Activated CD4-positive, alpha-beta T cell treated with anti-CD3 and anti-CD28 coated beads, Interleukin-2, amount 10 ng/mL, durations not matched to agents 7 days and 5 days (primary cell): ENCODE measurements at places on chromosomes 11 and 22. TPM values are rescaled to one million over a fixed set of nuclear protein-coding genes. Genes with fewer than 3 reads are reported as not detected.

DNA sequence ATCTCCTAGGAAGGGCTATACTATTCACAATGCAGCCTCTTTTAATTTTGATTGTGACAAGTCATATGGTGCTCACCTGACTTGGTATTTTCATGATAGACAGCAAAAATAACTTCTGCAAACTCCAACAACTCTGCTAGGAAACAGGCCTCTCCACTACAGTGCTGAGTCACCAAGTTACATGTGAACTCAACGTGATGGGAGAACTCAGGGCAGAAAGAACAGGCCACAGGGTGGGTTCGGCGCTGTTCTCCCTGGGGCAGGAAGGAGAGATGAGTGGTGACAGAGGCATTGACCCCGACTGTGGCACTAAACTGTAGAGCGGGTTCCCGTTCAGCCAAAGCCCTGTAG, 76.6 kb upstream of the UCP3 start:
- DNase-seq = no peak

DNA sequence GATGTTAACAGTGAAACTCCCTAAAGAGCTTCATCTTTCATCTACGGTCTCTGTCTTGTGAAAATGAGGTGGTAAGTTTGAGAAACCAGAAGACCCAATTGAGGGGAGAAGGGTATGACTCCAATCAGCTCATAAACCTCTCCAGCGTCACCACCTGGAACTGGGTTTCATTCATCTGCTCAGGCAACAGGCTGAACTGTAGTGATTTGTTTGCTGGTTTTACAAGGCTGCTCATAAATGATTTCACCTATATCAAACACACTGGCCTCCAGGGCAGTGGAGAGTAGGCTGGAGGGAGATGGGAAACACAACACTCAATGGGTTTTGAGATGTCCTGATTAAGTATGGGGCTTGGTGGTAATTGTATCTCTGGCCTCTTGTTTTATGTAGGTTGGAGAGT, 79.0 kb downstream of the EFCAB6 start:
- no peak for DNase-seq

GRCh38 chr11:68340784-68341556, 28.6 kb downstream of the LRP5 start:
- peak; percentile 47 for DNase-seq

DNA sequence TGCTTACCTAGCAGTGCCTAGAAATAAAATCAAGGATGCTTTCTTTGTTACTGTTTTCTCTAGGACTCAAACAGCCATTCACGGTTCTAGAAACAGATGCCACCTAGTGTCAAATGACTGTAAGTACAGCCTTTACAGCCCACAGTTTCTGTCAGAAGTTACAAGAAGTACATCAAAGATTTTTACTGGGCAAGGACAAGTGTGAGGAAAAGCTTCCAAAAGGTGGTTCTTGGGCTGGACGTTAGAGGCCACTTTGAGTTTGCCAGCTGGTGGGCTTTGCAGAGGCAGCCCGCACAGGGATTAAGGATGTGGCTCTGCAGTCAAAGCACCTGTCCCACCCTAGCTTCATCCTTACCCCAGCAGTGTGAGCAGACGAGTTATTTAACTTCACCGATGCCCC, 6.9 kb downstream of the KMT5B start:
- DNase-seq = peak; percentile 46

DNA sequence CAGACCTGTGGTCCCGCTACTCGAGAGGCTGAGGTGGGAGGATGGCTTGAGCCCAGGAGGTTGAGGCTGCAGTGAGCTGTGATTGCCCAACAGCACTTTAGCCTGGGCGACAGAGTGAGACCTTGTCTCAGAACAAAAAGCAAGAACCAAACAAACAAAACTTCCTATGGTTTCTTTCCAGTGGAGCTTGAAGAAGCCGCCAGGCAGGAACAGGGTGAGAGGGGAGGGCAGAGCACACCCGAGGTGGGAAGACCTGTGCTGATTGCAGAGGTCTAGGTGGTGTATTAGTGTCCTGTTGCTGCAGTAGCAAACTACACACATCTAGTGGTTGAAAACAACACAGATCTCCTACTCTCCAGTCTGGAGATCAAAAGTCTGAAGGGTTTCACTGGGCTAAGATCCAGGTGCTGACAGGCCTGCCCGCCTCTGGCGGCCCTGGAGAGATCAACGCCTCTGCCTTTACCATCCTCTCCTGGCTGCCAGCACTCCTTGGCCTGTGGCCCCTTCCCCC, 10.5 kb downstream of the ARHGEF17 start:
- no peak for DNase-seq

- no peak for DNase-seq
Observed at GRCh38 chr11:46105134-46105628, 16.1 kb downstream of the PHF21A start.

DNA sequence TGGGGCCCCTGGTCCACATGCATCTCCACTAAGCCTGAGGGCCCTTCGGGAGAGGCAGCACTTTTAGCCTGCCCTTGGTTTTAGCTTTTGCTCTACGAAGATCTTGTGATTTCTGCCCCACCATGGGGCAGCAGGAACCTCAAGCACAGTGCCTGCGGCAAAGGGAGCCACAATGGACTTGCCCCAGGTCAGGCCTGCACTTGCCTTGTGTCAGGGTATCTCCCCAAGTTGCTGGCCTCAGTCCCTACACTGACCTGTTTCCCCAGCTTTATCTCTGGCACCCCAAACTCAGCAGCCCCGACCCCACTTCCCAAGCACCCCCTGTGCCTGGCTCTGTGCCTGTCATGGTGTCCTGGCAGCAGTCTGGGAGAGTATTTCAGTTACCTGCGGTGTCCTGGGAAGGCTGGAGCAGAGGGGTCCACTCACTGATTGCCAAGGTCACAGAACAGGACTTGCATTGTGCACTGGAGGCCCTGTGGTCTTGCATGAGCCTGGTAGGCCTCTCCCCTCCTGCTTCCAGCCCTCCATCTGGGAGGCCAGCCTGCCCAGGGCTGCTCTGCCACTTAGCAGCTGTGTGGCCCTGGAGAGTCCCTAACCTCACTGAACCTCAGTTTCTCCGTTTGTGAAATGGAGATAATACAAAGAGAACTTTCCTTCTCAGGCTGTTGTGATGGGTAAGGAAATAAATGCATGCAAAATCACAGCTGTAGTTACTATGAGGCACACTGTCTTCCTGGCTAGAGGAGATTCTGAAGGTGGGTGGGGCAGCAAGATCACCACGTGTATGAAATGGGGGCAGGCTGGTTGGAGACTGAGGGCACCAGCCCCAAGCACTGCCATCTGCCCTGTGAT, 3.6 kb upstream of the AIFM3 start:
- DNase-seq = no peak

GRCh38 chr11:86670181-86670580, 2.2 kb downstream of the ME3 start:
- no peak for DNase-seq

DNA sequence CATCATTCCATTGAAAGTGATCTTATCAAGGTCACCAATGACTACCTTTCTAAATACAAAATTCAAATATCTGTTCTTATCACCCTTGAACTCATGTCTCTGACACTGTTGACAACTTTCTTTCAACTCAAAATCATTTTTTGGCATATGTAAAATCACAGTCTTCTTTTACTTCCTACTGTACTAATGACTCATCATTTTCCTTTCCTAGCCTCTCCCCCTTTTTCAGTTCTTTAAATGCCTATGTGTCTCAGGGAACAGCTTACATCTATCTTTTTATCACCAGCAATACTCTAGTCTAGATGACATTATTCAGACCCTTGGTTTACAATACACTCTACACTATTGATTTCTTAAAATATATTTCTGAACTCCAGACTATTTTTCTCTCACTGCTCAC, 2220.7 kb upstream of the RAG2 start:
- DNase-seq = no peak

GRCh38 chr11:111996129-111996528, 29.1 kb upstream of the DLAT start:
- no peak for DNase-seq

GRCh38 chr11:4495487-4495886, 13.0 kb downstream of the OR52K1 start:
- DNase-seq = no peak

DNA sequence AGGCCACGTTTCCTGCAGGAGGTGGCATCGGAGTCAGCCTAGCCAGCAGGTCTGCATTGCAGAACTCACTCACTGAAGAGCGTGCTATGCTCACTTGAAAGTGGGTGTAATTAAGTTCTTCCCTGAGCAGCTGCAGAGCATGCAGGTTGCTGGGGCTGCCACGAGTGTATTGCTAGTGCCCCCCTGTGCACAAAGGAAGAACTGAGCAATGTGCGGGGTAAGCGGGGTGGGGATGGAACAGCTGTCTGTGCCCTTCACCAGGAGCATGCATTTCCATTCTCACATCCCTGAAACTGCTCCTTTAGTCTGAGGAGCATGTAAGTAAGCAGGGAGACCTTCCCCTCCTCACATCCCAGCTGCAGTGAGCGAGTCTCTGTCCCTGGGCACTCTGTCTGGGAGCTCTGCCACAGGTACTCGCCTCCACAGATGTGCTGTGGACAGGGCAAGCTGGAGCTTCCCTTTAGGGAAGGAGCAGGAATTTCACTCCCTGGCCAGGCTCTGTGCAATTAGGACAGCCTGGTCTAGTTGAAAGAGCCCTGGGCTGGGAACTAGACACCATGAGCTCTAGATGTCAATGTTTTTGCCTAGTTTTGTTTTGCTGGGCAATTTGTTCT, 1031.8 kb downstream of the NTM start:
- no peak for DNase-seq

- DNase-seq = peak; percentile 10
Observed at GRCh38 chr22:46476547-46476941, 60.9 kb downstream of the CELSR1 start.

GRCh38 chr11:115423728-115424459, 80.3 kb downstream of the CADM1 start:
- DNase-seq = no peak

GRCh38 chr11:70483917-70484316, 85.6 kb downstream of the CTTN start:
- DNase-seq = no peak

- no peak for DNase-seq
Observed at GRCh38 chr11:113363406-113363805, 24.2 kb upstream of the ANKK1 start.

- no peak for DNase-seq
Observed at GRCh38 chr11:128244871-128245270, 342.5 kb downstream of the ETS1 start.

BTG4 gene
- not detected for total RNA-seq

SELENOO gene
- total RNA-seq = 17.4 TPM

MAJIN gene
- total RNA-seq = 0.54 TPM

XPNPEP3 gene
- total RNA-seq = 17.8 TPM

MFRP gene
- not detected for total RNA-seq

GLB1L2 gene
- total RNA-seq = 1.6 TPM

DRD2 gene
- not detected for total RNA-seq

MDK gene
- 10.5 TPM for total RNA-seq

GLYAT gene
- total RNA-seq = not detected

HIPK3 gene
- 41.3 TPM for total RNA-seq
